ENCODE measurements at places on chromosomes 16 and 17.
A peak's percentile ranks its signal among the peaks of the same experiment; 100 is the strongest.

DNA sequence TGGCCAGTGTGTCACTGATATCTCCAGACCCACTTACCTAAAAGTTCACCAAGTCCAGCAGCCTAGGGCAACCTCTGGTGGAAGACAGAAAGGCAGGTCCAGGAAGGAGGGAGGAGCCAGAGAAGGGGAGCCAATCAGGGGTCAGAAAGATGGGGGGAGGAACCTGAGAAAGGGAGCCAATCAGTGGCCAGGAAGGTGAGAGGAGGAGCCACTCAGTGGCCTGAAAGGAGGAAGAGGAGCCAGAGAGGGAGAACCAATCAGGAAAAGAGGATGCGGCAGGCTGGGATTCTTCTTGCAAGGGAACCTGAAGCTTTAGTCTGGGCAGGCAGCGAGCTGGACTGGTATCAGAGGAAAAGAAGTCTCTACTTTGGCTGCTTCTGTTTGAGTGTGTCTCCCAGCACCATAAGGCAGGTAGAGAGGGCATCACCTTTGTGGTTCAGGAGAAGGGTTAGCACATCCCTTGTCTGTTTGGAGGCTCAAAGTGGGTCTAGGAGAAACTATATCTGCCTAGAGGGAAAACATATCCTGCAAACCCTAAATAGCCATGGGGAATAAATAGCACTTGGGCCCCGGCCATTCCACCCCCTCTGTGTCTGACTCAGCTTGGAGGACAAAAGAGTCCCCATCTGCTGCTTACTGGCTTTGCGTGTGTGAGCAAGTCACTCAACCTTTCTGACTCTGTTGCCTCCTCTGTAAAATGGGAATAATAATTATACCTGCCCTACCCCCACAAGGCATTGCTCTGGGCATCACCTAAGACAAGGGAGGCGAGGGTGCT is 43.4 kb upstream of the CRHR1 start:
- DNase-seq: peak; percentile 16

GRCh38 chr17:29086628-29087332 is 43.8 kb downstream of the PIPOX start:
- DNase-seq: no peak

DNA sequence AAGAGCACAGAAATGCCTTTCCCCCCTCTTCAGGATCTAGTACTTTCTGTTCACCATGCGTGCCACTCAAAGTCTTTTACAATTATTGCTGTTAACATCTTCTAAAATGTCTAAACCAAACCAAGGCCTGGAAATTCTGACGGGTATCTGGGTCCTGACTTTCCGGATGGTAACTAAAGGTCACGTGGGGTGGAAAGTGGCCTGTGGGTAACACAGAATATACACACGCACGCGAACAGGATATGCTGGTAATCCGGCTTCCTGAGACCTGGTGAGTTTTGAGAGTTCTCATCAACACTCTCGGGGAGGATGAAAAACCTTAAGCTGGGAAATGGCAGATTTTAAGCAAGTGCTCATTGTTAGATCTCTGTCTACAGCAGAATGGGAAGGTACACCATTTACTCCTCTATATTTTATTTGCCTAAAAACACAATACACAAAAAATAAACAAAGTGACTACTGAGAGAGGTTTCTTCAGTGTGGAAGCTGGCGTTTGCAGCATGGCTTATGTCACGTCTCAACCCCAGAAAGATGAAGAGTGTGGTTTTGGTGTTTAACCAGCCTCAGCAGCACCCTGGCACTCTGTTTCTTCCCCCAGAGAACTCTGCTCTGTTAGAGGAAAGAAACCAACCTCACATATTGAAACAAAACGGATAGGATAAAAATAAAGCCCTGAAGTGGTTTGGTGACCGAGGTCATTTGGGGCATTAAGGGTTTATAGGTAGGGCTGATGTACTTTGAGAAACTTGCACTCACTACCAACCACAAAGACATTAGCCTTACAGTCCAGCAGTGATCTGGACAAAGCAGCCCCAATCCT is 37.3 kb downstream of the SMG6 start:
- DNase-seq: peak; percentile 80

- DNase-seq: peak; percentile 92
Measured at GRCh38 chr17:40531051-40531991, 29.9 kb upstream of the TNS4 start.
